Lung microvascular endothelial cell (primary cell): ENCODE measurements at places on chromosomes 11 and 22. TPM values are rescaled to one million over a fixed set of nuclear protein-coding genes. Genes with fewer than 3 reads are reported as not detected.
A peak's percentile ranks its signal among the peaks of the same experiment; 100 is the strongest.

GRCh38 chr22:37801946-37802309, 5.8 kb upstream of the GCAT start:
- DNase-seq = peak; percentile 31

GRCh38 chr11:118216621-118217481, 8.0 kb downstream of the JAML start:
- DNase-seq = no peak

DNA sequence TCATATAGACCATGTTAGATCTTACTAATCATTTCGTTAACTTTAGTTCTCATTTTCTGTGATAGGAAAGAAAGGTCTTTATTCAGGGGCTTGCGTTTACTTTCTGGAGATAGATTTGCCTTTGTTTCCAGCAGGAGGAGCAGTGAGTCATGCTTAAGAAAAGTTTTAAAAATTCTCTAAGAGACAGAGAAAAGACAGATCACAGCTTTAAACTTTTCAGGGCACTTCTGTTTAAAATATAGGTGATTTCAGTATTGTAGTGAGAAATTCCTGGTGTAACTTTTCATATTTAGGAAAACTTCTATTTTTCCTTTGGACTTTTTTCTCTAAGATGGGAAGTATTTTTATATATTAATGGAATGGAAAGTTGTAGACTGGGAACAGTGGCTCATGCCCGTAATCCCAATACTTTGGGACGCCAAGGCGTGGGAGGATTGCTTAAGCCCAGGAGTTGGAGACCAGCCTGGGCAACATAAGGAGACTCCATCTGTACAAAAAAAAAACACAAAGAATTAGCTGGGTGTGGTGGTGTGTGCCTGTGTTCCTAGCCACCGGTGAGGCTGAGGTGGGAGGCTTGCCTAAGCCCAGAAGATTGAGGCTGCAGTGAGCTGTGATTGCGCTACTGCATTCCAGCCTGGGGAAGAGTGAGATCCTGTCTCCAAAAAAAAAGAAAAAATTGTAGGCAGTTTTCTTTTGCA, 60.3 kb downstream of the ATXN10 start:
- DNase-seq = no peak

GRCh38 chr11:30774496-30775232, 188.5 kb upstream of the MPPED2 start:
- DNase-seq = no peak

DNA sequence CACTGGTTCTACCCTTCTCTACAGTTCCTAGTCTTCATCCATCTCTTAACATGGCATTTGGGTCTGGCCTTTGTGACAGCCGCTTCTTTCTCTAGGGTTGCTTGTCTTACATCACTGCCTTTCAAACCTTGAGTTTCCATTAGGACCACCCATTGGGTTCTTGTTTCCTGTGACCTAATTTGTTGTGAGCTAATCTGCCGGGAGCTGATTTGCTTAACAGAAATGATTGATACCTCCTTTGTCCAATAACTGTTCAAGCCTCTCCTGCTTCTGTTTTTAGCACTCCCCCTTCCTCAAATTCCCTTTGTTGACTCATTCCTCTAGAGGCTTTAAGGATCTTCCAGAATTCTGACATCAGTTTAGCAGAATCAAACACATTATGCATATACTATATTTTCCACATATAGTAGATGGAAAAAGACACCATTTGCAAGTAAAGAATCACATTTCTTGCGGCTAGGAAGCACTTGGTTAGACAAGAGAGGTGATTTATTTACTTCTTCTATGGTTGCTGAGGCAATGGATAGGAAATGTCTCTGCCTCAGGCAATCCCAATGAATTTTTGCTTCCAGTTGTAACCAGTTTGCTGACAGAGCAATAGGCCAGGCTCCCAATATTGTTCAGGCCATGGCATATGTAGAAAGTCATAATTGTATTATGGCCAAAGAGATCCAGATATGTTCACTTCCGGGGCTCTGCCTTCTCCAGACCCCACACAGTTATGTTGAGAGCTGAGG, 130.7 kb downstream of the SNX19 start:
- peak; percentile 6 for DNase-seq

- peak; percentile 50 for DNase-seq
Observed at GRCh38 chr22:32079130-32080089, 36.3 kb downstream of the SLC5A1 start.

GRCh38 chr11:131408025-131408640, 37.7 kb downstream of the NTM start:
- DNase-seq = no peak

- no peak for DNase-seq
Observed at GRCh38 chr22:42065438-42066125, 5.0 kb downstream of the NAGA start.

DNA sequence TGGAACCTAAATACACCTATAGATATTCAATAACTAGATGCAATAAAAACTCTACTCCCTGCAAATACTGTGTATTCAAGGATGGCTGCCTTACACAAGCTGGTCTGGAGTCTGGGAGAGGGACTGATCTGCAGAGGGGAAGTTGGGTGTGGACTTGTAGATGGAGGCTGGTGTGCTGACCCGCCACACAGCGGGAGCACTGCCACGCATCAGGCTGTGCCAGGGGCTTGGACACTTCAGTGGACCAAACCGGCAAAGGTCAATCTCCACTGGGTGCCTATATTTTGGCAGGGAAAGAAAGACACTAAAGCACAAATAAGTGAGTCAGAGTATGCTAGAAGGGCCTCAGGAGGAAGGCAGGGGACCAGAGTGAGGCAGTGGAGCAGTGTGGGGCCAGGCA, 2.1 kb upstream of the SHANK3 start:
- peak; percentile 26 for DNase-seq

DNA sequence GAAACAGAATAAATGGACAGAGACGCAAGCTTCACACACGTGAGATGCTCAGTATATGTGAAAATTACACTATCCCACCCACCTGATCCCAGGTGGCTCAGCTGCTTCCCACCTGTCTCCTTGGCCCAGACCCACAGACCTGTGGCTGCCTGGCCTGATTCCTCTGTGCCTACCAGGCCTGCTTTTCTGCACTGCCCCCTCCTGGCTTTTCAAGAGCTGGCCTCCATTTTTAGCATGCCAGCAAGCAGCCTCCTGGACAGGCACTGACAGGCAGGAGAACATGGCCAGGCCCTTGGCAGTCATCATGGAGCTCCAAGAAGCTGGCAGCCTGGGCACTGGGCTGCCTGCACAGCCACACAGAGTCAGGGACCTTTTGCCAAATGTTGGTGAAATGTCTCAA, 79.5 kb upstream of the HMGXB4 start:
- no peak for DNase-seq

DNA sequence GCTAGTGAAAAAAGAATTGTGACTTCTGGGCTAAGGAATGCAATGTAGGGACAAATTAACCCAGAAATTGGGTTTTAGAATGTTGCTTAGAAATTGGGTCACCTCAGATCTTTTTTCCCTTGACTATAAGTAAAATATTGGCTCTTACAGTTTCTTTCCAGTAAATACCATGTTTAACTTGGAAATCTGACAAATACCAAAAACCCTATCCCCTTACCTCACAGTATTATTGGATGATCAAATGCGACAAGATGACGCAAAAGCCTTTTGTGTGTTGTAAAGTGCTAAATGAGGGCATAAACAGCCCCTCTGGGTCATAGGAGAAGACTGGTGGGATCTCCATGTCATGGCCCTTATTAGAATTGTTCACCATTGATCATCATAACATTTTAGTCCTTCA, 6.1 kb upstream of the UPB1 start:
- no peak for DNase-seq

DNA sequence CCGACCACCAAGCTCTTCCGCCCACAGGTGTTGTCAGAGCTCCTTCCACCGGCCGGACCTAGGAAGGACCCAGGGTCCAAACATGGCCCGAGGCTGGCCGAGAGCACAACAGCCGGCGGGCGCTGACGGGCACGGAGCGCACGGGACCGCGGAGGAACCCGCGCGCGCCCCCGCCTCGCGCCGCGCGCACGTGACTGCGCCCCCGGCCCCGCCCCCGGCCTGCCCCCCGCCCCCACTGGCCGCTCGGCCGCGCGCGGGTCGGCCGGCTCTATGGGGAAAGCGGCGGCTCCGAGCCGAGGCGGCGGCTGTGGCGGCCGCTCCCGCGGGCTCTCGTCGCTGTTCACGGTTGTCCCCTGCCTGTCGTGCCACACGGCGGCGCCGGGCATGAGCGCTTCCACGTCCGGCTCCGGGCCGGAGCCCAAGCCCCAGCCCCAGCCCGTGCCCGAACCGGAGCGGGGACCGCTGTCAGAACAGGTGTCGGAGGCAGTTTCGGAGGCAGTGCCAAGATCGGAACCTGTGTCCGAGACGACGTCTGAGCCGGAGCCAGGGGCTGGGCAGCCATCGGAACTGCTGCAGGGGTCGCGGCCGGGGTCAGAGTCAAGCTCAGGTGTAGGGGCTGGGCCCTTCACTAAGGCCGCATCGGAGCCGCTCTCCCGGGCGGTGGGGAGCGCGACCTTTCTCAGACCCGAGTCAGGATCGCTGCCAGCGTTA, at the start of gene OSBP2:
Gene OSBP2 (plus strand): TSS at position 235 of the 711 bp plus-strand sequence. CDS start 36 bp downstream, at position 271.
- peak; percentile 29 for DNase-seq

DNA sequence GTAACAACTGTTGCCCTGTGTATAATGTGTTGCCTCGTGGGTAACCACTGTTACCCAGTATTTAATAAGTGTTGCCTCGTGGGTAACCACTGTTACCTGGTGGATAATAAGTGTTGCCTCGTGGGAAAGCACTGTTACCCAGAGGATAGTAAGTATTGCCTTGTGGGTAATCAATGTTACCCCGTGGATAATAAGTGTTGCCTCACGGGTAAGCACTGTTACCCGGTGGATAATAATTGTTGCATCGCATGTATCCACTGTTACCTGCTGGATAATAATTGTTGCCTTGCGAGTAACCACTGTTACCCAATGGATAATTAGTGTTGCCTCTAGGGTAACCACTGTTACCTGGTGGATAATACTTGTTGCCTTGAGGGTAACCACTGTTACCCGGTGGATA, 17.1 kb upstream of the NXPE4 start:
- DNase-seq = no peak

GGTLC2 gene
- not detected in 2 replicates for total RNA-seq

OSBP2 gene
- 10.5 and 15.9 TPM in 2 replicates for total RNA-seq

APIP gene
- total RNA-seq = 13.5 and 13.9 TPM in 2 replicates

AHNAK gene
- 214 and 215 TPM in 2 replicates for total RNA-seq

TLCD5 gene
- 3.3 and 6.3 TPM in 2 replicates for total RNA-seq
